ENCODE measurements at places on chromosomes 7 and 10.
A peak's percentile ranks its signal among the peaks of the same experiment; 100 is the strongest.

GRCh38 chr10:62907470-62908212 lies 91.5 kb upstream of the EGR2 start:
- no peak for DNase-seq

- peak; percentile 10 for DNase-seq
Measured at GRCh38 chr7:3879355-3880075, 578.5 kb downstream of the SDK1 start.

DNA sequence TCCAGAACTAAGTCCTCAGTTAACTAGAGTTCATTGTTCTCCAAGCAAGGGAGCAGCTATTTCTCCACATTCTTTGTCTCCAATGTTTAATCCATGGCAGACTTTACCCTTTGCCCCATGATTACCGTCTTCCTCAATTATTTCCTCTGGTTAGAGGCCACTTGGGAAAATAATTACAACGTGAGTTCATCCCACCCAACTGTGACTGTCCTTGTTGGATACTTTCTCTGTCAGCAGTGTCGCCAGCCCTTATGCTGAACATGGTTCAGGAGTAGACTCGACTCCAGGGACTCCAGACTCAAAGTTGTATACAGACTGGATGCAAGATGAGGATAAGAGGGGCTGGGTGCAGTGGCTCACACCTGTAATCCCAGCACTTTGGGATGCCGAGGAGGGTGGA lies 17.1 kb upstream of the SEPHS1 start:
- DNase-seq = no peak

- no peak for DNase-seq
Measured at GRCh38 chr10:121091961-121092719, 241.0 kb downstream of the WDR11 start.

DNA sequence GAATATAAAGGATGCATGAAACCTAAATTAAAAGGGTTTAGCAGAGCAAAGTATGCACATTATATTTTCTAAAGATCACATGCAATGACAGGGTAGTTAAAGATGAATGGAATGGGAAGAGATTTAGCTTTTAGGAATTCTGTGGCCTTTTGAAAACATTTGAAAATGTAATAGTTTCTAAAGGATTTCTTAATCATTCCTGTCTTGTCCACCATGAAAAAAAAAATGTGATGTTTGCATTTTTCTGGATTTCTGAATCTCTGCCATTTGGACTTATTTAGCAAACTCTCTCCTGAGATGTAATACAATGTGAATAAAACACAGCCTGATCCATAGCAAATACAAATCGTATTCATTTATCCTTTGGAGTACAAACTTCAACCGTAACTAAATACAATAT lies 126.6 kb upstream of the RAB11FIP2 start:
- DNase-seq = no peak

DNA sequence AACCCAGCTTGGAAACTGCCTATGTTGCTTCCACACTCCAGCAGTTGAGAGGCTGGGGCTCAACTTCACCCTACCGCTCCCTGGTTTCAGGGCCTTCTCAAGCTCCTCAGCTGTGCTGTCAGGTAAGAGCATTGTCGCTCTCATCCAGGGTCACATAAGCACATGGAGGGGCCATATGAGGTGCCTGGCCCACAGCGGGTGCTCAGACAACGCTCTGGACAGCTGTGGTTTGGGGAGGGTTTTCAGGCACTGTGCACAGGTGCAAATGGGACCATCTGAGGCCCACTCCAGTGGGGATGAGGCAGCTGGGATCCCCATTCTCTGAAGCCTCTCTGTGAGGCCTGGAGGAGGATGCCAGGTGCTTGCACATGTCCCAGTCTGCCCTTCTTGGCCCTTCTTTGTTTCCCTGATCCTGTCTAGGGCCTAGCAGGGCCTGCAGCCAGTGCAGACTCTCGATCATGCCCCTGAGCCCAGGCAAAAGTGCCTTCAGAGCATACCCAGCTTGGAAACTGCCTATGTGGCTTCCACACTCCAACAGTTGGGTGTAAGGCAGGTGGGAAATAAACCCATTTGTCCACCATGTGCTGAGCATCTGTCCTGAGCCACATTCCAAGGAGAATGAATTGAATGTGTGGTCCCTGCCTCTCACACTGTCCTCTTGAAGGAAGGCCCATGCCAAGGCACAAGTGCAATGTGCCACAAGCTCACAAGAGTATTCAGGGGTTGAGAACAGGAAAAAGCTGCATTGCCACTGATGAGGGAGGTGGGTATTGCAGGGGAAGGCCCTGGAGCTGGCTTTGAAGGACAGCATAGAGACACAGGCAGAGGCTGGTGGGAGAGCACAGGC lies 40.3 kb downstream of the VSTM4 start:
- no peak for DNase-seq

DNA sequence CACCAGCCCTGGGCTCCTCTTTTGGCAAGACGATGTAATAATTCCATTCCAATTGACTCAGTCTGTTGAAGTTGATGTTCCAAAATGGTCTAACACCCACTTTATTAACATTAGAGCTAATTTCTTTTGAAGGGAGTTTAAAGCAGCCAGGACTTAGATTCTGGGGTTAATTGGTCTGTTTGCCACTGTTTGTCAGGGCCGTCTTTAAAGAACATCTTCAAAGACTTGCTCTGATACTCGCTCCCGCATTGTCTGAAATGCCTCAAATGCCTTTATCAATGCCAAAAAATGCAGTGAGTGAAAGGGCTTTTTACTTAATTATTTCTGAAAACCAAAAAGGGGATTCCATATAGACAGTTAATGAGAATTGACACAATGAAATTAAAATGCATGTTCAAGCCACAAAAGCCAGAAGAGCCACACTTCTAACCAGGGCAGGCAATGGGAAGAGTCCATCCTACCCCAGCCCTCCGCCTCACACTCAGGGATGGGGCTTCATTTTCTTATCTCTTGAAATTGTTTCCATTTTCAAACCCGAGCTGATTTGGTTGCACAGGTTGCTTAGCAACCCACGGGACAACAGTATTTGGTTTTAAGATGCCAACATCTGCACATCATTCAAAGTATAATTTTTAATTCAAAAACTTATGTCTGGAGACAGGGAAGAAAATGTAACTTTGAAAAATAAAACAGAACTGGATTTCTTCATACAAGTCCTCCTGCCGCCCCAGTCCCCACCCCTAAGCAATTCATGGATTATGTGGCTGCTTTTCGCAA lies 163.0 kb downstream of the FGFR2 start:
- no peak for DNase-seq

GRCh38 chr10:118621304-118621942 lies 26.0 kb upstream of the PRLHR start:
- no peak for DNase-seq

DNA sequence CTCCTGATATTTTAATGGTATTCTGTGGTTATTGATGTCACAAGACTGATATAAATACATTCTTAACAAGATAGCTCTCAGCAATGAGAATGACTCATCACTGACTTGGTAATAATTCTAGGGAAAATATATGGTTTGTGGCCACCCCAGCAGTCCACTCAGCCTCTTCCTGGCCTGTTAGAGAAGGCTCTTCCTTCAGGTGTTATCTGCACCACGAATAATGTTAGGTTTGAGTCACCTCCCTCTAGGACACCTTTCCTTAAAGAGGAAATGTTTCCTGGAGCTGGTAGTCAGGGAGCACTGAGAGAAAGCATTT lies 163.3 kb downstream of the SVIL start:
- DNase-seq = no peak

DNA sequence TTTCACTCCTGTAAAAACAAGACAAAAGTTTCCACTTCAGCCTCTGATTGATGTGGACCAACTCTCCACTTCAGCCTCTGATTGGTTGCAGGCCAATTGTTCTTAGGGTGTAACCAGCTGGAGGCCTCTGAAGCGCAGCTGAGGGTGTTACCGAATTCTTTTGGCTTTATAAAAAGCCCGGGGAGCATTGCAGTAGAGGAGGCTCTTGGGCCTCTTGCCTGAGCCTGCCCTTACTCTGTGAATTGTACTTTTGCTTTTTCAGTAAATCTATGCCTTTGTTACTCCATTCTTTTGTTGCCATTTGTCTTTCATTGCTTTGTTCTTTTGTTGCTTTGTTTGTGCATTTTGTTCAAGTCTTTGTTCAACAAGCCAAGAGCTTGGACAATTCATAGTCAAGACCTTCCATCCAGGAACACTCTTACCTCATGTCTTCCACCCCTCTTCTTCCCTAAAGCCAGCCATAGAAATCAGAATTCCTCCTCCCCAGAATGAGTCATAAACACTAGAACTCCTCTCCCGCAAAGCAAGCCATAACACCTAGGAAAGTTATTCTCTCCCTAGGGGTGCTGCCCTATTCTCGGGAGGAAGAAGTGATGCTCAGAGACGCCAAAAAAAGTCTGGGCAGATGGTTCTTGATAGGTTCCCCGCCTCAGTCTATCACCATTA lies 53.5 kb upstream of the ARMC3 start:
- DNase-seq = no peak

GRCh38 chr7:43152696-43153095 lies 40.2 kb downstream of the HECW1 start:
- no peak for DNase-seq

- DNase-seq = no peak
Measured at GRCh38 chr7:50817561-50817960, 34.9 kb upstream of the GRB10 start.

GRCh38 chr10:26573674-26574073 lies 123.8 kb upstream of the PDSS1 start:
- no peak for DNase-seq

GRCh38 chr10:33008499-33009243 lies 50.6 kb upstream of the ITGB1 start:
- peak; percentile 59 for DNase-seq

GRCh38 chr7:133255486-133255885 lies 2.6 kb downstream of the EXOC4 start:
- DNase-seq = no peak

DNA sequence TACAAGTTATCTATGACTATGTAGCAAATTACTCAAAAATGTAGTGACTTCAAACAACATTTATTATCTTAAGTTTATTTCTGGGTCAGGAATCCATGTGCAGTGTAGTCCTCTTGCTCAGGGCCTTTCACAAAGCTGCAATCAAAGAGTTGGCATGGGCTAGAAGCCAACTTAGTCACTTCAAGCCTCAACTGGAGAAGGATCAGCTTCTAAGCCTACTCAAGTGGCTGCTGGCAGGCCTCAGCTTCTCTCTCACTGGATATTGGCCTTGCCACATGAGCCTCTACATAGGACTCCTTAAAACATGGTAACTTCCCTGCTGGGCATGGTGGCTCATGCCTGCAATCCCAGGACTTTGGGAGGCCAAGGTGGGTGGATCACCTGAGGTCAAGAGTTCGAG lies 5.0 kb upstream of the NFE2L3 start:
- no peak for DNase-seq

DNA sequence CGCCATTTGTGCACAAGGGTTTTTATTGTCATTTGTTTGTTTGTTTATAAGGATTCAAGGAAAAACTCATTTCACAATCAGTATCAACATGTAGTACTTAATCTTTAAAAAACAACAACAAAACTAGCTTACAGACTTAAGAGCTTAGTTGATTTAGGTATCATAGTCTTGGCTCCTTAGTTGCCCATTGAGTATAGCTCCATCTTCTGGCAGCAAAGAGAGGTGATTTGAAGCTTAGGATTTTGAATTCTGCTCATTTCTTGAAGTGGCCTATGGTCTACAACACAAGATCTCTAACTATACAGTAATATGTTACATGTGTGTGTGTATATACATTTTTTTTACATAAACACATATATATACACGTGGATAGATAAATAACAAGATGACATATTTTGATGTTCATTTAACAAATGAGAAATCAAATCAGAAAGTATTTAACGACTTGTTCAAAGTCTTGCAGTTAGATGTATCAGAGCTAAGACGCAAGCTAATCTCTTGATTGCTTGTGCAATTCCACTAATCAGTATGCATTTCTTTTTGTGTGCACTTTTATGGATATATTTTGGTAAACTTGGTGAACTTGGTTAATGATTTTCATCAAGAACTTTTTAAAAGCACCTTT lies 307.3 kb downstream of the CAMK1D start:
- peak; percentile 17 for DNase-seq

GRCh38 chr10:73639286-73639685 lies 2.0 kb downstream of the MYOZ1 start:
- DNase-seq = no peak

GRCh38 chr7:29019387-29019786 lies 61.3 kb upstream of the TRIL start:
- DNase-seq = no peak

- peak; percentile 61 for DNase-seq
Measured at GRCh38 chr7:13496976-13497375, 492.5 kb downstream of the ETV1 start.

GRCh38 chr10:14146025-14146424 lies 184.7 kb downstream of the FRMD4A start:
- DNase-seq = no peak

GRCh38 chr7:148699782-148700629 lies 1.3 kb downstream of the CUL1 start:
- no peak for DNase-seq

- no peak for DNase-seq
Measured at GRCh38 chr10:130049987-130050386, 60.6 kb downstream of the C10orf143 start.

GRCh38 chr7:81501220-81501619 lies 268.6 kb downstream of the HGF start:
- peak; percentile 9 for DNase-seq

- DNase-seq = no peak
Measured at GRCh38 chr10:22335173-22335933, 9.9 kb upstream of the SPAG6 start.

DNA sequence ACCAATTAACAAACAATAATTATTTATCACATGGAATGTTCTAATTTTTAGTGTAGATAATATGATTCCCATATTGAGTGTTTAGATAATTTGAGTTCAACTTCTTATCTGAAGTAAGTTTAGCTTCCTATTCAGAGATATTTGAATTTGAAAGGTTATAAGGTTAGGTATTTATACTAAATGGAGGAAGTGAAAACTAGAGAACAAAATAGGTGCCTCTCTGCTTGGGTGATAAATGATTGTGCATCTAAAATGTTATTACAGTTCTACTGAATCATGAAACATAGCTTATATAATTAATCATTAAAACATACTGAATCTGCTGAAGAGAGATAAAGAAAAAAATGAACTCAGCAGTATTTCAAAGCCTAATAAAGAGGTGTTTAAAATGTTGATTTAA lies 1174.3 kb downstream of the XPNPEP1 start:
- no peak for DNase-seq

GRCh38 chr10:677038-677437 lies 12.4 kb downstream of the DIP2C start:
- DNase-seq = no peak

DNA sequence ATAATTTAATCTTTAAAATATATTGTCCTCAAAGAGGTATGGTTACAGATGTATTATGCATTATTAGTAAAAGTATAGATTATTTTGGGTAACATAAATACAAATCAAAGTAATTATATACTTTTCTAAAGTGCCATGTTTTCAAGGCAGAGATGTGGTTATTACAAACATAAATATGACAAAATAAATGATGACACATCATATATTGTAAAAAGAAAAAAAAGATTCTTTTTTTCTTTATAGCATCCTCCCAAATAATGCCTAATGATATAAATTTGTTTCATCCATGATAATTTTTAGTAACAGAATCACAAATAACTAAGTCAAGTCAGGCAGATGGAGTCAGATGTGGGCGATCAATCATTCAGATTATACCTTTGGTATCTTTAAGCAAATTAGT lies 29.3 kb downstream of the SEMA3C start:
- no peak for DNase-seq

Measured in hematopoietic multipotent progenitor cell (in vitro differentiated cells).